ENCODE measurements at places on chromosomes 5 and 9.

DNA sequence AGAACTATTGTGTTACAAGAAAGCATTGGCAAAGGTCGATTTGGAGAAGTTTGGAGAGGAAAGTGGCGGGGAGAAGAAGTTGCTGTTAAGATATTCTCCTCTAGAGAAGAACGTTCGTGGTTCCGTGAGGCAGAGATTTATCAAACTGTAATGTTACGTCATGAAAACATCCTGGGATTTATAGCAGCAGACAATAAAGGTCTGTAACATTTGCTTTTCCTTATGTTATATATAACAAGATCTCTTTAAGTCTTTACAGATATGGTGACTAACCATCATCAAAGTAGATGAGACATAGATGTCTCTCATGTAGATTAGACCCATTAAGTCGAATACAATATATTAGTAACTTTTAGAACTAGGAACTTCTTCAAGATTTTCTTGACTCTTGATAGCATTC, 33.0 kb downstream of the TGFBR1 start:
- no peak for DNase-seq

GRCh38 chr9:8825585-8826147, 1026.1 kb upstream of the DMAC1 start:
- DNase-seq: no peak

DNA sequence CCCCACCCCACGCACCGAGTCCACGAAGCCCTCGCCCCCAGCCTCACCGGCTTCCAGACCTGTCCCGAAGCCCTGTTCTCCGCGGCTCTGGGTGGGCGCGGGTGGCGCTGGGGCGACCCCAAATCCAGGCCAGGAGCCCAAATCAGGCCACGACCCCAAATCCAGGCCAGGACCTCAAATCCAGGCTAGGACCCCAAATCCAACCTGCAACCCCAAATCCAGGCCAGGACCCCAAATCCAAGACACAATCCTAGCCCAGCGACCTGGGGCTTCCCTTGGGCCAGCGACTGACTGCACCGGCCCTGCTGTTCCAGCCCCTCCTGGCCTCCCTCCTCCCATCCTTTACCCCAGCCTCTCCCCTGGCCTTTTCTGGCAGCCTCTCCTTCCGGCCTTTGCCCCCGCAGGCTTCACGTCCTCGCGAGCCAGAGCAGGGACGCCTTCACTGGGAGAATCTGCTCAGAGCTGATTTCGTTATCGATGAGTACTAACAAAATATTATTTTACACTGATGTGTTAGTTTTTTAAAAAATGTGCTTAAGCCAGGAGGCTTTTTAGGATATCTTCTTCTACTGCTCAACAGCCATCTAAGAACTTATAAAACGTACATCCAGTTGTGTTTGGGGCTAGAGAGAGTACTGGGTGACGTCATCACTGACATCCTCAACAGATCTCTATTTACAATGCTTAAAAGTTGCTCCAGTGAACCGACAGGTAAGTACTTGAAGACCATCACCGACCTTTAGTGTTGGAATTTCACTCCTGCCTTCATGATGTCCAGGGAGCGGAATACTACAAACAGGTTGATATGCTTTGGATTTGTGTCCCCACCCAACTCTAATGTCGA, 34.7 kb downstream of the TRIP13 start:
- no peak for DNase-seq

GRCh38 chr5:39255406-39255805, 36.0 kb upstream of the FYB1 start:
- DNase-seq: no peak

DNA sequence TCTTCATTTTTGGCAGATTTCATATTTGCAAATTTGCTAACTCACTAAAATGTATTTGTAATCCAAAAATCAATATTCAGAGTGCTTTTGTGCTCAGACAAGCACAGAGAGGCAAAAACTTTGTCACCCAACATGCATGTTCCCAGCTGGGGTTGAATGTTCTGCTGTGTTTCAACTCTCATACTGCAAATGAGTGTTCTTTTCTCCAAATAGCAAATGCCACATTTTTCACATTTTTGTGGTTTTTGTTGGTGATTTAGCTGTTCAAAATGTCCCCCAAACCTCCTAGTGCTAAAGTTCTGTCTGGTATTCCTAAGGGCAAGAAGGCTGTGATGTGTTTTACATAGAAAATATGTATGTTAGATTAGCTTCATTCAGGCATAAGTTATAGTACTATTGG, 87.3 kb upstream of the PCSK5 start:
- no peak for DNase-seq

DNA sequence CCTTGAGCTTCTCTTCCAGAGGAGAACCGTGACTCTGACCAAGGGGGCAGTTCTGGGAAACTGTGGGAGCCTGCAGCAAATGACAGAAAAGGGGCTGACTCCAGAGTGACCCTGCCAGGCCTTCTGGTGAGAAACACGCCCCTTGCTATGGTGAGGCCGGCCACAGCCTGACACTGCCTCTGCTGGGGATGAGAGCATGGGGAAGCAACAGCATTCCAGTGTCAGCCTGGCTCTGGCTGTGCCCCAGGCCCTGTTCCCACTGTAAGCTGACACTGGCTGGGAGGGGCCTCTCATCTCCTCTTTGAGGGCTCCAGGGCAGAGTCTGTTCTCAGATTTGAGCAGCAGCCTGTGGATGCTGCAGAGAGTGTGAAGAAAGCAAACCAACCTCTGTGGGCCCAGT, 180.0 kb upstream of the IL12B start:
- DNase-seq: no peak

GRCh38 chr5:163586531-163586956, 81.1 kb downstream of the MAT2B start:
- no peak for DNase-seq
